ENCODE measurements at places on chromosomes 3 and 15. TPM values are rescaled to one million over a fixed set of nuclear protein-coding genes. Genes with fewer than 3 reads are reported as not detected.
A peak's percentile ranks its signal among the peaks of the same experiment; 100 is the strongest.

DNA sequence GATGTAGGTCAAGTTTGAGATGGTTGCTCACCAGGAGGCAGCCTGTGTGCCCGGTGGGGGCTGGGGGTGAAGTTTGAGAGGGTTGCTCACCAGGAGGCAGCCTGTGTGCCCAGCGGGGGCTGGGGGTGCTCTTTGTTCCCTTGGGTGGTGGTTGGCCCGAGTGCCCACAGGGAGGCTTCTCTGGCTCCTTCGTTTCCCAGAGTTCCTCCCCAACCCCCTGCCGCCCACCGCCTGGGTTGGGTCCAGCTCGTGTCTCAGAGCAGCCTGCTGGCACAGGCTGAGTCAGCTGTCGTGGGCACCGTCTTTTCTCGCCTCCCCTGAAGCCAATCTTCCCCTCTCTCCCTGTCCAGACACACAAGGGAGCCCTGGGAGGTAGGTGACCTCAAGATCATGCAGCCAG lies 3.1 kb downstream of the APBA2 start:
- DNase-seq = no peak

DNA sequence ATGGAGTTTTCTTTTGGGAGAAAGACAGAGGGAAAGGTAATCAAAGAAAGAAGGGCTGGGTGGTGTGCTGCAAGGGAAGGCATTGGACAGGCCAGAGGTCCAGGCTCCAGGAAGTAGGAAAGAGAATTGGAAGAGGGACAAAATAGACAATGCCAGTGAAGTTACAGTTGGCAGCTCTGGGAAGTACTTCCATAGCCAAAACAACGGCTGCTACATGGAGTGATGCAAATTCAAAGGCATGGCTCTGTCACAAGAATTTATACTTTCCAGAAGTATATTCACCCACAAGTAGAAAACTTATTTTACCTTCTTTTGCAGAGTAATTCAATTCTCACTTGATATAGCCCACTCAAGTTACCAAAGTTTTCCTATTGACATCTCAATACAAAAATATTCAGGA lies 191.5 kb downstream of the TNIK start:
- no peak for DNase-seq

- DNase-seq = no peak
Observed at GRCh38 chr15:65937476-65937875, 68.2 kb downstream of the RAB11A start.

GRCh38 chr3:195003006-195003892 lies 267.7 kb downstream of the XXYLT1 start:
- peak; percentile 88 for DNase-seq

DNA sequence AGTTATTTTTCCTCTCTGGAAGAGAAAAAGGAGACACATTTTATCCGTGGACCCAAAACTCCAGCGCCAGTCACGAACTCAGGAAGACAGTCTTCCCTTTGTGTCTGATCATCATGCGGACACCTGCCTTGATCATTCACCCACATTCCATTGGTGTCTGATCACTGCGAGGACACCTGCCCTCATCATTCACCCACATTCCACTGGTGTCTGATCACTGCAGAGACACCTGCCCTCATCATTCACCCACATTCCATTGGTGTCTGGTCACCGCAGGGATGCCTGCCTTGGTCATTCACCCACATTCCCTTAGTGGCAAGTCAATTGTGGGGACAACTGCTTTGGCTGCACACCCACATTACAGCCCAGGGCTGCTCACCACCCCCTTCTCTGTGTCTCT lies 148.9 kb downstream of the ROBO1 start:
- no peak for DNase-seq

DNA sequence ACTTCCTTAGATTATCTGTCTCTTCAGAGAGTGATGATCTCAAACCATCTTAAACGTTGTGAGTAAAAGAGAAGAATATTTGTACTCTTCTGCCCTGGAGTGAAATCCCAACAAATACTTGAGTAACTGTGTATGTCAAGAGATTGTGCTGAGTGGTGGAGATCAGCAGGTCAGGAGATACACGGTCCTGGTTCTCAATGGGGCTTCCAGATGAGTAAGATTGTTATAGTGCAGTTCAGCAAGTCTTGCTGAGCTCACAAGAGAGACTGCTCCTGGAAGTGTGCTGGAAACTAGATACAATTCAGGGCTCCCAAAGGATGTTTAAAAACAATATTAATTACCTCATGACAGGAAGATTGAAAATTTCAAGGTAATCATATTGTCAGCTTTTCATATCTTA lies 184.3 kb downstream of the AKAP13 start:
- no peak for DNase-seq

GRCh38 chr3:52311576-52312119 lies 4.5 kb upstream of the DNAH1 start:
- DNase-seq = no peak

DNA sequence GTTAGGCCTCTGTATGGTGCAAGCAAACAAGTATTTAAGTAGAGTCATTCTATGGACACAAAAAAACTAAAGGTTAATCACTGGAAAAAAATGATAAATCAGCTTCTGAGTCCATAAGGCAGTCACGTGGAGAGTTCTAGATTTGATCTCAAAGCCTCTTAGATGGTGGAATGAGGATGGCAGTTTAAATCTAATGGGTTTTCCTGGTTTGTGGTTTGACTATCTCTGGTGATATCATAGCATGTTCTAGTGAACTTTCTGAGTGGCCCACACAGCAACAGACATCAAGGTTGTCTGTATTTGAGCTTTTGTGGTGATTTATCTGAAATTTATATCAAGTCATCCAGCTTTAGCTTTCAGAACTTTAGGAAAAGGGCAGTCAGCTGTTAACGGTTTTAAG lies 52.4 kb downstream of the ILDR1 start:
- no peak for DNase-seq

GRCh38 chr3:45480218-45480617 lies 91.8 kb downstream of the LARS2 start:
- DNase-seq = no peak

- peak; percentile 83 for DNase-seq
Observed at GRCh38 chr3:58536501-58537411, at the start of gene ACOX2. TSS of gene ACOX2 (minus strand) at chr3:58537190. CDS start at chr3:58535106, 2,084 bp downstream.

GRCh38 chr3:119240101-119240590 lies 532 bp downstream of the B4GALT4 start:
- no peak for DNase-seq

GRCh38 chr3:52792413-52792812 lies 2.2 kb upstream of the ITIH3 start:
- DNase-seq = no peak

DNA sequence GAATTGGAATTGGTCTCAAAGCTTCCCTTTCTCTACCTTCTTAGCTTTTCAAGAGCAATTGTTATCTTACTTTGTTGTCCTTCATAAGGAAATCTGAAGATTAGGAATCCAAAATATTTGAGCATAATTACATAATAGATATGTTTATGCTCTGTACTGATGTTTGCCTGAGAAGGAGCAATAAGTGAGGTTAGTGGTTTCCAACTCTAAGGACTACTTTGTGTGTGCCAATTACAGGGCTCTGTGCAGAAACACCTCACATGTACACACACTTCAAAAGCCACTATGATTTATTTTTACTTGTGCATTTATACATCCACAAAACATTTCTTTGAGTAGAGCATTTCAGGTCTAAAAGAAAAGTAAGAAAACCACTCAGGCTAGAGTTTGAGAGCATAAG lies 49.9 kb downstream of the MME start:
- DNase-seq = no peak

Gene LMAN1L
- 20.6 TPM for total RNA-seq

Gene SLC7A14
- total RNA-seq = not detected

Gene CCR2
- total RNA-seq = 0.91 TPM

Gene LHFPL4
- not detected for total RNA-seq
